Stimulated activated CD4-positive, alpha-beta T cell treated with anti-CD3 and anti-CD28 coated beads, TNF-alpha, amount 100 ng/mL, for 4 hours (primary cell): ENCODE measurements at places on chromosomes 13 and 19.

DNA sequence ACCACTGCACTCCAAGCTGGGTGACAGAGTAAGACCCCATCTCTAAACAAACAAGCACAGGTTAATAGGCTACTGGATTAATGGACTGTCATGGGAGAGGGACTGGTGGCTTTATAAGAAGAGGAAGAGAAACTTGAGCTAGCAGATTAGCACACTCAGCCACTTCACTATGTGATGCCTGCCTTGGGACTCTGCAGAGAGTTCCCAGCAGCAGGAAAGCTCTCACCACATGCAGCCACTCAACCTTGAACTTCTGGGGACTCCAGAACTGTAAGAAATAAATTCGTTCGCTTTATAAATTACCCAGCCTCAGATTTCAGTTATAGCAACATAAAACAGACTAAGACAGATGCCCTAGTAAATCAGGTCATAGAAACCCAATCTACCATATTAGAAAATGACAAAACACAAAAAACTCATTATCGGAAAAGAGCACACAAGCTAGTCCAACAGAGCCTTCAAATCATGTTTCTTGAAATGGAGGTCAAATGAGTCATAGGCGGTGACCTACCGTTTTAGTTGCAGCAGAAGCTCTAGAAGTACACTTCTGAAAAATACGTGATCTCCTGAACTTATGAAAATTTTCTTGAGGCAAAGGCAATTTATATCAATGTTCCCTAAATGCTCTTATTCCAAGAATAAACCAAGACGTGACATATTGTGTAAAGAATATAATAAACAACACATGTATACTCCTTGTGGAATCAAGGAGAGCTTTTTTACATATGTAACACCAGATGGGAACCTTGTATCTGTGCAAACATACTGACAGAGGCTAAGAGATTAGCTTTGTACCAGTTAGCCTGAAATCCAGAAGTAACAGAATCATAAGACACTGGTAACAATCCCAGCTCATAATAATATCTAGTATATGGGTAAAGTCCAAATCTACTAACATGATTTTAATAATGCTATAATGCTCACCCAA, 340.9 kb upstream of the SGCG start:
- DNase-seq = no peak

- no peak for DNase-seq
Measured at GRCh38 chr13:29454931-29455481, 140.5 kb downstream of the SLC7A1 start.

GRCh38 chr19:30076751-30077670, 135.0 kb downstream of the URI1 start:
- DNase-seq = no peak

DNA sequence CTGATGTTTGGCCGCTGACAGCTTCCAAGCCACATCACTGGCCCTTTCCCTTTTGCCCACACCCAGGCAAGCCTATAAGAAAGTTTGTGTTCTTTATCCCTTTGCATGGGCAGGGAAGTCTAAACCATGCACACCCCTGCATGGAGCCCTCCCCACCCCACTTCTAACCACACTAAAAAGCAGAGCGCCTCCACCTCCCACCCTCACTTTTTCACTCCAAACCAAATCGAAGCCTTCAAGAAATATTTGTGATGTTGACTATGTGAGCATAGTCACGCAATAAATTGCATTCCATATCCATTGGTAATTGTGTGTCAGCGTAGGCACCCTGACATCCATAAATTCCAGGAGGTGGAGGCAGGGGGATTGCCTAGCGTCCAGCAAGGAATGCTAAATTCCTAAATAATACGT, 104.4 kb upstream of the LSM14A start:
- DNase-seq = no peak

- DNase-seq = no peak
Measured at GRCh38 chr13:89455741-89456140, 1784.6 kb downstream of the SLITRK5 start.
